ENCODE measurements at places on chromosomes 2 and 18. TPM values are rescaled to one million over a fixed set of nuclear protein-coding genes. Genes with fewer than 3 reads are reported as not detected.

DNA sequence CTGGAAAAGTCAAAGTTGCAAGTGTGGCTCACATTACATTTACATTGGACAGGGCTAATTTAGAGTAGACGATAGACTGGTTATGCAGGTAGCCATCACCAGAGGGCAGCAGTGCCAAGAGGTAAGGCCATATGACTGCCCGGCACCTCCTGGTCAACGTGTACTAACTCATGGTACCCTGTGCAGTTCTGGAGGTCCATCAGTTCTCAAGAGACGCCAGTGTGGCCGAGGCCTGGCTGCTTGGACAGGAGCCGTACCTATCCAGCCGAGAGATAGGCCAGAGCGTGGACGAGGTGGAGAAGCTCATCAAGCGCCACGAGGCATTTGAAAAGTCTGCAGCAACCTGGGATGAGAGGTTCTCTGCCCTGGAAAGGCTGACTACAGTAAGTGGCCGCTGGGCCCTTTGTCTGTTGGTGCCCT lies 65.8 kb upstream of the EML6 start:
- no peaks in the 10 kb centered on the region for H3K27me3 ChIP-seq
- peak; percentile 67 for DNase-seq
- H3K36me3 ChIP-seq: peaks cover 98% of the 10 kb centered on the region
- H3K4me3 ChIP-seq: no peak overlapping the region
- H3K4me1 ChIP-seq: no peaks in the 10 kb centered on the region

- H3K4me3 ChIP-seq: no peak overlapping the region
- H3K4me1 ChIP-seq: peaks cover 3% of the 10 kb centered on the region
- no peak overlapping the region for H3K27ac ChIP-seq
Measured at GRCh38 chr2:28452534-28453081, 43.3 kb upstream of the PLB1 start.

GRCh38 chr2:56185101-56185581 lies 1.4 kb downstream of the CCDC85A start:
- no peaks in the 10 kb centered on the region for H3K27me3 ChIP-seq
- DNase-seq: peak; percentile 34
- H3K4me1 ChIP-seq: no peaks in the 10 kb centered on the region
- H3K4me3 ChIP-seq: peak overlapping the region; percentile 86
- H3K27ac ChIP-seq: peak overlapping the region; percentile 79
- H3K36me3 ChIP-seq: peaks cover 26% of the 10 kb centered on the region

DNA sequence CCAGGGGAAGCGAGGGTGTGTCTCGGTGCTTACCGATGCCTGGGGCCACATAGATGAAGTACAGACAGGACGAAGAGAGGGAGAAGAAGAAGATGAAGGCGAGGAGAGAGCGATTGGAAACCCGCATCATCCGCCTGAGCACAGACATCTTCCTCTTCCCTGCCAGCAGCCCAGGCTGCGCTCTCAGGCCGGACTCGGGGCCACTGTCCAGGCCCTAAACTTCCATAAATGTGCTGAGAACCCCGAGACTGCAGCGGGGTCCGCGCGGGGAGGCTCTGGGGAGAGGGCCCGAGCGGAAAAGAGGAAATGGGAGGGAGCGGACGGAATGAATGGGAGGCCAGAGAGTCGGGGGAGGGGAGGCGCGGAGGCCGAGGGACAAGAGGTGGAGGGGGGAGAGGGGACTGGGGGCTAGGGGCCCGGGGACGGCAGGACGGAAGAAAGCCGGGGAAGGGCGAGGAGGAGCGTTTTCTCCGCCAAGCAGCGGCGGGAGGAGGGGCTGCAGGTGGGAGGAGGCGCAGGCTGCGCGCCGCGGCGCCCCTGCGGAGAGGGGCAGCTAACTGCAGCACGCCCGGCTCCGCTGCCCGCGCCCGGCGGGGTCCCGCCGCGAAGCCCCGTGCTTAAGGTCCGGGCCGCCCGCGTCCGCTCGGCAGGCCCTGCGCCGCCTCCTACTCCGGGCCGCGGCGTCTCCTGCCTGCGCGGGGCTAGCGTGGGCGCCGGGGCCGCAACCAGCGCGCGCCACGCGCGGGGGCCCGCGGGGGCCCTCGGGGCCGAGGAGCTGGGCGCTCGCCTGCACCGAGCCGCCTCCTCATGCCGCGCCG lies at the start of gene B4GALT6:
B4GALT6 (minus strand) TSS at position 303 of the 818 bp plus-strand sequence; CDS start at position 148, 155 bp downstream.
- no peaks in the 10 kb centered on the region for H3K27me3 ChIP-seq
- peak within 1 kb of the TSS; percentile 84 for H3K27ac ChIP-seq
- DNase-seq: peak; percentile 83

DNA sequence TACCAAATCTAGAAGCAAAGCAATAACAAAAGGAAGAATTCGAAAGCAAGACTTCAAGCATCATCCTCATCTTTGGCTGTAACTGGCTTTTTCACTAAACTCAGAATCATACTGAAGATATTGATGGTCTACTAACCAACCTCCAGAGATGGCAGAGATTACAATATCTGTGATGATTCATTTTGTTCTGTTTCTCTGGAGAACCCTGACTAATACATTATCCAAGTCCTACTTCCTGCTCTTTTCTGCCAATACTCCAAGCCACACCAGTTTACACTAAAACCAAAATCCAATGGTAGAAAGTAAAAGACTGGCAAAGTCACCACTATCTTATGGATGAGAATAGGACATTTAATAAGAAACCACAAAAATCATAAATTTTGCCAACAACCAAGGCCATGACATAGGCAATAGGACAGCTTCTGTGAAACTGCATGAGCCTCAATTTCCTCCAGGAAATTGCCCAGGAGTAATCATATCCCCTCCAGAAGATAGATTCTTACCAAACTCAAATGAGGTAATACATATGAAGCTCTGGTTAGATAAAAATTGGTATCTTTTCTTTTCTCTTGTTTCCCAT lies 159.8 kb downstream of the METTL4 start:
- no peaks in the 10 kb centered on the region for H3K4me1 ChIP-seq
- DNase-seq: no peak
- H3K4me3 ChIP-seq: peak overlapping the region; percentile 60
- peak overlapping the region; percentile 96 for H3K27ac ChIP-seq
- no peaks in the 10 kb centered on the region for H3K36me3 ChIP-seq

GRCh38 chr2:40395169-40396073 lies 56.5 kb downstream of the SLC8A1 start:
- no peaks in the 10 kb centered on the region for H3K27me3 ChIP-seq
- DNase-seq: peak; percentile 12
- no peak overlapping the region for H3K4me3 ChIP-seq
- H3K4me1 ChIP-seq: peaks cover 8% of the 10 kb centered on the region
- peak overlapping the region; percentile 55 for H3K27ac ChIP-seq

- H3K36me3 ChIP-seq: peaks cover 5% of the 10 kb centered on the region
- no peak overlapping the region for H3K27ac ChIP-seq
- no peaks in the 10 kb centered on the region for H3K27me3 ChIP-seq
- peak; percentile 30 for DNase-seq
Measured at GRCh38 chr2:45483997-45484396, 127.1 kb downstream of the SRBD1 start.

- peaks cover 5% of the 10 kb centered on the region for H3K4me1 ChIP-seq
- H3K27me3 ChIP-seq: no peaks in the 10 kb centered on the region
- H3K27ac ChIP-seq: no peak overlapping the region
- no peak overlapping the region for H3K4me3 ChIP-seq
- no peaks in the 10 kb centered on the region for H3K36me3 ChIP-seq
- DNase-seq: no peak
Measured at GRCh38 chr2:152549423-152549822, 167.8 kb downstream of the PRPF40A start.

GRCh38 chr18:63237881-63238692 lies 81.5 kb downstream of the BCL2 start:
- no peaks in the 10 kb centered on the region for H3K27me3 ChIP-seq
- H3K36me3 ChIP-seq: no peaks in the 10 kb centered on the region
- peak overlapping the region; percentile 78 for H3K27ac ChIP-seq
- H3K4me1 ChIP-seq: no peaks in the 10 kb centered on the region

The PUS10 gene
- polyA plus RNA-seq: 2.8 TPM

The SGPP2 gene
- polyA plus RNA-seq: 0.03 TPM

The NOSTRIN gene
- not detected for polyA plus RNA-seq

The MARCO gene
- polyA plus RNA-seq: not detected

The CCBE1 gene
- 5.0 TPM for polyA plus RNA-seq
